Fibroblast of upper back skin (primary cell): ENCODE measurements at places on chromosomes 6 and 20.

DNA sequence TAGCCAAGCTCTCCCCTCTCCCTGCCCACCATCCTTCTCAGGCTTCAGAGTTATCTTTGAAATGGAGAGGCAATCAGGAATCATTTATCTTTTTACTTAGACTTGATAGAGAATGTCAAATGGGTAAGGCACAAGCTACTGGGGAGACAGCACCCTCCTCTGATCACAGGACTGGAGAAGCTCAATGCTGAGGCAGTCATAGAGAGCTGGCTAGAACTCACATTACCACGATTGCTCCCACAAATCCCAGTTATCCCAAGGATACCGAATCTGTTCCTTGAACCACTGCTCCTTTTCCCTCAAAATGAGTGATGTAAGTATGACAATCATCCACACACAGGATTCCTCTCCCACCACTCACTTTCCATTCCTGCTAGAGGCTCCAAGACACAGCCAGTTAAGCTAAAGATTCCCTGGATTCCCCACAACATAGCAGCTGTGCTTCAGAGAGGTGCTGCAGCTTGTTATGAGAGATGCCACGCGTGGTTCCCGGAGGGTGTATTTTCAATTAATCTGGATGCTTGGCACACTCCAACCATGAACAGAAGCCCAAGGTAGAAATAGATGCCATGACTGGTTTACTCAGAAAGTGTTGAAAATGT, 96.2 kb upstream of the VGLL2 start:
- DNase-seq: no peak

- peak; percentile 27 for DNase-seq
Observed at GRCh38 chr6:147508042-147508865, at the start of gene SAMD5. Gene SAMD5 (plus strand): TSS chr6:147508690. CDS start chr6:147508929, 239 bp downstream.

DNA sequence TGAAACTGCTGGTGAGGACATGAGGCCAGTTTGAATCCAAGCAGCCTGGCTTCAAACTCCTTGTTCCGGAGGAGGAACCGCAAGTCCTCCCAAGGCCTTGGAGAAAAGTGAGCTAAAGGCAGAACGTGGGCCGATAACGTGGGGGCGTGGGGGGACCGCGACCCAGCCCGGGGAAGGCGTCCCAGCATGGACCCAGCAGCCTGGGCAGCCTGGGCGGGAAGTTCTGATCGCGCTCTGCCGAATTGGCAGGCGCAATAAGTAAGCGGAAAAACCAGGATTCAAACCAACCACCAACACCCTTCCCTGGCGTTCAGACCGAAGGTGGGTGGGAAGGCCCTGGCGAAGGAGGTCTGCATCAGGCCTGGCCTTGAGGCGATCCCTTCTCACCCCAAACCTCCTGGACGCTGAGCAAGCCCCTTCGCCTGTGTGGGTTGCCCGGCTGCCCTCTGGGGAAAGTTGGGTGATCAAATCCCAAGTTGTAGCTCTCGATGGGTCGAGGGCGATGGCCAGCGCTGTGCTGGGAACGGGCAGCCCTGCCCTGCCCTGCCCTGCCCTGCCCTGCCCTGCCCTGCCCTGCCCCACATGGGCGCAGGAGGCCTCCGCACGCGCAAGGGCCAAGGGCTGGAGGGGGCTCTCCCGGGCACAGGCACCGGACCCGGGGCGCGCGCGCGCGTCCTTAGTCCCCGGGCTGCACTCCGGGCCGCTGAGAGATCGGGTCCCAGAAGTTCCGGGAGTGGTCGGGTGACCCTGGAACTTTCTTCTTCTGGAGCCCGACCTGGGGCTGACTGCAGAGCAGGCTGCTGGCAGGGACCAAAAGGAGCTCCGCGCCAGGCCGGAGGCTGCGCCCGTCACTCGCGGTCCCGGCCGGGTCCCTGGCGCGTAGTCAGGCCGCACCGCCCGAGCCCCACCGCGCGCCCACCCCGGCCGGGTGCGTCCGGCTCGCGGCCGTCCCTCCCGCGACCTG, 637 bp upstream of the SLC22A3 start:
- DNase-seq: no peak

DNA sequence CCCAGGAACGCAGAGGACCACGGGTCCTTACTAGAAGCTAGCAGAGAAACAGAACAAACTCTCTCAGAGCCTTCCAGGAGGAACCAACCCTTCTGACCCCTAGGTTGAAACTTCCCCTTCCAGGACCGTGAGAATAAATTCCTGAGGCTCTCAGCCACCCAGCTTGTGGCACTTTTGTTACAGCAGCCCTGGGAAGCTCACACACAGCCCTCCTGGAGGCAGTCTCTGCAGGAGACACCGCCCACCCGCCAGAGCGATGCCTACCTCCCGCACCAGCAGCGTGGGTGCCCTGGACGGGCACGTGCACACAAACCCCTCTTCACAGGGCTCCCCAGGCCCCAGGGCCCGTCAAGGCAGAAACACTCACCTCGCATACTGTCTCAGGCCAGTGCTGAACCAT, 4.2 kb downstream of the RNASET2 start:
- DNase-seq: no peak

GRCh38 chr6:83546636-83547035, 34.3 kb downstream of the PRSS35 start:
- no peak for DNase-seq

GRCh38 chr6:45657226-45657625, 279.5 kb upstream of the SUPT3H start:
- peak; percentile 82 for DNase-seq

- DNase-seq: no peak
Observed at GRCh38 chr20:60271597-60271996, 313.4 kb downstream of the CDH26 start.

DNA sequence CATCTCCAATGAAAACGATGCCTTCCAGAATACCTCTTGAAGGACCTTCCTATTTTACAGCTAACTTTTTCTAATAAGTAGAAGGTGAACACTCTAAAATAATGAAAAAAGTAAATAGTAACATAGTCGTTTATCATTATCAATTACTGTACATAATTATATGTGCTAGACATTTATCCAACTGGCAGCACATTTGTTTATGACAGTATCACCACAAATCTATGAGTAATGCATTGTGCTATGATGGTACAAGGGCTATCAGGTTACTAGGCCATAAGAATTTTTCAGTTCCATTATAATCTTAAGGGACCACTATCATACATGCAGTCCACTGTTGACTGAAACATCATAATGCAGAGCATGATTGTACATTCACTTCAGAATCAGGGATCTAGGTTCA, 68.4 kb downstream of the ATG5 start:
- DNase-seq: peak; percentile 55

DNA sequence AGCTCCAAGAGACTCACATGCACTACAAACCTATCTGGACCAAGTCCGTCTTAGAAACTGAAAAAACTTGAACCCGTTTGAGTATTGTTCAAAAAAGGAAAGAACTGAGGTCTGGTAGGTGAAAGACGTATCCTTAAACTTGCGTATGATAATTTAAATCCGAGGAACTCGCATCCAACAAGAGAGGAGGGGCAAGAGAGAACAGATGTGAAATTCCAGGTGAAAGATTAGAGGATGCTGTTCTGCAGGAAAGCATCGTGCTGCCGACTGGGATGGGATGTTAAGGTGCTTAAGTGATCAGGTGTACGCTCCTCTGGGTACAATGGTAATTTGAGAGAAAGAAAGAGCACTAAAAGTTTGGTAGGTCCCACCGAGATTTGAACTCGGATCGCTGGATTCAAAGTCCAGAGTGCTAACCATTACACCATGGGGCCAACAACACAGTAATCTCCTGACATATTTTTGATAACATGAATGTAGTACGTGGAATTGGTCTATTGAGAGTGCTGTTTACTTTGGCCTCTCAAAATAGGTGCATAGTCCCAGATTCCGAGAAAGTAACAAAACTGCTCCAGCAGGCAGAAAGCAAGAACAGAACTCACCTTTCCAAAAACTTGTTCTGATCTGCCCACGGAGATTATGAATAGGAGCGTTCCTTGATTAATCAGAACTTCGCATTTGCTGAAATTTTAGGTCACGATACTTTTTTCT, 53.5 kb upstream of the BTN3A2 start:
- DNase-seq: peak; percentile 79

GRCh38 chr6:11497881-11498280, 39.7 kb upstream of the TMEM170B start:
- DNase-seq: no peak

DNA sequence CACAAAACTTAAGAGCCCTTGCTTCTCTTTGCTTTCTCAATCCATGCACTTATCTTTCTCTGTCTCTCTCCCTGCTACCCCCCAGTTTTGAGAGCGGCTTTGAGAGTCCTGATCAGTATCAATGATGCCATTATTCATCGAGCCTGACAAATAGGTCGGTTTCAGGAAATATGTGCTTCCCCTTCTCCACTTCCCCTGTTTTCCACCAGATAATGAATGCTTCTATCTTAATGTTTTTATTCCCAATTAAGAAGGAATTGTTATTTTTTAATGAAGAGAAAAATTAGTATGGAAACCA, 117.7 kb downstream of the KIF13A start:
- DNase-seq: no peak

DNA sequence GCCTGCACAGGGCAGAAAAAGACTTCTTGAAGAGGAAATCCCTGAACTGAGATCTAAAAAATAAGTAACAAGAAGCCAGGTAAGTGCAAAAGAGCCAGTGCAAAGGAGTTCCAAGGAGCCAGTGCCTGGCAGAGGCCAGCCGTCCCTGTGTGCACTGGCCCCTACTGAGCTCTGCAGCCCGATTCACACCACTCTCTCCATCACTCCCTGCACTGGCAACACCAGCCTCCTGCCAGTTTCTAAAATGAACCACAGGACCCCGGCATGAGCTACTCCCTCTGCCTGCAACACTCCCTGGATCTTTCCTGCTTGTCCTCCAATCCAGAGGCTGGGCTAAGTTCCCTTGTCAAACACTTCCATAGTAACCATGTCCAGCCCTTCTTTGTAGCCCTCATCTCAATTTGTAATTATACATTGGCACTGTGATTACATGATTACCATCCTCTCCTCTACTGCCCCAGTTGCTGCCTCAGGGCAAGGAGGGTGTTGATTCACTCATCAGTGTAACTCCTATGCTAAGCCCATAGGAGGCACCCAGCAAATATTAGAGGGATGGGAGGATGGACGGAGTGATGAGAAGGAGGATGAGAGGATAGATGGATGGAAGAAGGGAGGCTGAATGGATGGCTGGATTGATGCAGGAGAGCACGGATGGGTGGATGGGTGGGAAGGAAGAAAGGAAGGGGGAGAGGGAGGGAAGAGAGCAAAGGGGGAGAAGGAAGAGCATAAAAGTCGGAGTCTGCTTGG, 49.3 kb downstream of the SIRPA start:
- DNase-seq: no peak

DNA sequence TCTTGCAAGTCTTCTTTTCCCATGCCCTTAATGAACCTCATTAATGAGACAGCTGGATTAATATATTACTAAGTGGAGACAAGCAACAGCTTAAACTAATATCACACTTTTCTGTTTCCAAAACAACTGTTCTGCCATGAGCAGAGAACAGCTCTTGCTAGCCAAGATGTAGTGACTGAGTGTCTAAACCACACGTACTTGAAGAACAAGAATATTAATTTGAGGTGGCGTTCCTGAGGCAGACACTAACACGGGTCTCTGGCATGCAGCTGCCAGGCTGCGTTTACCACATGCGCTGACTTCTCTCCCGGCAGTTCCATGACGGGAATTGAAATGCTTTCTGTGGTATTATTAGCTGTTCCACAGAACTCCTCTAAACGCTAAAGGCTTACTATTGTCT, 80.6 kb downstream of the FNDC1 start:
- no peak for DNase-seq

- DNase-seq: no peak
Observed at GRCh38 chr20:62486484-62486883, 10.7 kb upstream of the GATA5 start.

GRCh38 chr20:38863024-38863851, 57.7 kb downstream of the PPP1R16B start:
- no peak for DNase-seq

DNA sequence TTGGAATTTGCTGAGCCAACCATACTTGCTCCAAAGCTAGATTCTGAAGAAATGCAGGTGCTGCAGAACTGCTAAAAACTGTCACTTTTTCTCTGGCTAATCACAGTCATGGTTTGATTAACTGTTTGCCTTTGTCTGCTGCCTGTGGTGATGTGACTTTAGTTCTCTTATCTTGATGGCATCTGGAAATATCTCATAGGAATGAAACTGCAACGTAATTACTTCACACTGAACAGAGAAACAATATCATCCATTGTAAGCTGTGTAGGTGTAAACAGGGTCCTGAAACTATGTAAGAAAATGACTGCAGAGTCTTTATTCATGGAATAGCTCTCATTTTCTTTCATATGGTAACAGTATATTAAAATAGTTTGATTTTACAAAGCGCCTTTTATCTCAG, 721.9 kb upstream of the HS3ST5 start:
- DNase-seq: no peak

DNA sequence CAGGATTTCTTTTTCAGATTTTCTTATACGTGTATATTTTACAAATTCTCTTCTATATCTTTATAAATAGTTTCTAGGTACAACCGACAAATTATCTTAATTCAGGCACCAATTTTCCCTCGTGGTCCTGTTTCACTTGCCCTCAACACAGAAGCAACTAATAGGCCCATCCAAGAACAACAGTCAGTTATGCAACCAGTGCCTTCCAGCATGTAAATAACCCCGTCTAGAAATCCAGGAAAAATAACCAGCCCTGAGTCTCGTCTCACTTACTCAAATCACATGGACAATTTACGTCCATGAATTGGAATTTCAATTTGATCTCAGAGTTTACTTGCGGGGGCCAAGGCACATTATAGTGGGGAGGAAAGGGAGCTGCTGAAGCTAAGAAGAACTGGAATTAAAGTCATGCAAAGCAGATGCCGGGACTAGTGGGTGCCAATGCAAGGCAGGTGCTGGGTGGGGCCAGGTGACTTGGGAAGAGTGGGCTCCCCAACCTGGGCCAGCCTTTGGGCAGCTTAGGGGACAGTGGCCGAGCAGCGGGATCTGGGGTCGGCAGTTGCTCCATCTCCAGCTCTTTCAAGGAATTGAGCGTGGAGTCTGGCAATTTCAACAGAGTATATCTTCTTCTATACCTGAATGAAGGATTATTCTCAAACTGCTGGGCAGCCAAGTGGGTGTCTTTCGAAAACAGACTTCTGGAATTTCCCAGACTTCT, 121.7 kb downstream of the EDN3 start:
- no peak for DNase-seq

DNA sequence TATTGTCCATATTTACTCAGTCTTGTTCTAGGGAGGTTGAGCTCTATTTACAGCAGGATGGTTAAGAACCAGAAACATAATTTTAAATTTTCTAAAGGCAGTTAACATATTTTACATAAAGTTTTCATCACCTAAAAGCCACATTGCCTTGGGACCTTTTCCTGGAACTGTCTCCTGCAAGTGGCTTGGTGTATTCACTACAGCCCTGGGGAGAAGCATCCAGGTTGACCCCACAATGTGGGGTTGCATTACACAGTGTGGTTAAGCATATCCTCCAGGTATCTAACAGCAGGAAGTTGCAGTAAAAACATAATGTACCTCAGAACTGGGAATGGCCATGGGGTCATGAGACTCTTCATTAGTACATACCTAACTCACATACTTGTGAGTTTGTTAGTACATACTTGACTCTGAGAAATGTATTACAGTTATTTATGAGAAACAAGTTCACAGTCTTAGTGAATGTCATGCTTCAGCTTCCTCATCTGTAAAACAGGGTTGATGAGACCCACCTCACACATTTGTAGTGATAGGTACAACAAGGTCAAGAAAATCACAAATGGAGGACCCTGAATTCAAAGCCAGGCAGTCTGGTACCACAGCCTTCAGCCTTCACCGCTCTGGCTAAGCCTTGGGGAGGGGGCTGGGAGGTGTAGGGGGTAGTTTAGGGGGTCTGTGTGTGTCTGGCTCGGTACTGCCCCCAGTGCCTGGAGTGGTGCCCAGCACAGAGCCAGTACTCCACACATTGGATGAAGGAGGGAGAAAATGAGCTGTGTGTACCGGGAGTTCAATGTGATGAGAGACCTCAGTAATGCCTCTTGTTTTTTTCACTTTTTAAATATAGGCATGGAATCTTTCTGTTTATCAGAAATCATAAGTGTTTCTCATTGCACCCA, 52.9 kb downstream of the KAT14 start:
- no peak for DNase-seq
